ENCODE measurements at places on chromosomes 1 and 21. TPM values are rescaled to one million over a fixed set of nuclear protein-coding genes. Genes with fewer than 3 reads are reported as not detected.

The LHX8 gene
- 1.5 TPM for total RNA-seq

The TAS1R1 gene
- 0.13 TPM for total RNA-seq

The OPRD1 gene
- total RNA-seq = 3.3 TPM

The INTS3 gene
- 66.8 TPM for total RNA-seq

The CLCNKA gene
- total RNA-seq = 0.95 TPM

The CHRM3 gene
- total RNA-seq = 5.0 TPM

The FAM72A gene
- total RNA-seq = 19.7 TPM

The KIAA1614 gene
- total RNA-seq = 3.1 TPM

The LHX4 gene
- total RNA-seq = 4.9 TPM

The LCE2A gene
- total RNA-seq = not detected

The MTF1 gene
- 15.5 TPM for total RNA-seq

The CLDN17 gene
- total RNA-seq = not detected

The SYTL1 gene
- 6.4 TPM for total RNA-seq

The PTGS2 gene
- total RNA-seq = 0.23 TPM

The RAB25 gene
- total RNA-seq = 34.8 TPM

The GPR161 gene
- 17.3 TPM for total RNA-seq

The HES2 gene
- 0.36 TPM for total RNA-seq

The C1QC gene
- total RNA-seq = not detected

The DIO1 gene
- total RNA-seq = not detected

The CFHR2 gene
- total RNA-seq = not detected

The FAM110D gene
- total RNA-seq = 0.48 TPM

The PDE9A gene
- total RNA-seq = 45.9 TPM

The HSD3B2 gene
- total RNA-seq = not detected

The RRP1 gene
- 54.3 TPM for total RNA-seq

The SYCP1 gene
- total RNA-seq = 0.44 TPM

The IL22RA1 gene
- total RNA-seq = 0.21 TPM

The ERG gene
- 3.0 TPM for total RNA-seq

The LRRC7 gene
- 0.06 TPM for total RNA-seq

The TPTE gene
- total RNA-seq = not detected

The TAL1 gene
- not detected for total RNA-seq

The CR1L gene
- not detected for total RNA-seq

The BNIPL gene
- 2.3 TPM for total RNA-seq

The SLC35D1 gene
- total RNA-seq = 2.8 TPM

The ALX3 gene
- total RNA-seq = not detected

The KRTAP19-3 gene
- not detected for total RNA-seq

The HMGCS2 gene
- total RNA-seq = not detected

The COL16A1 gene
- total RNA-seq = 7.9 TPM

Data from H1 (cell line).